Type B pancreatic cell (in vitro differentiated cells): ENCODE measurements at places on chromosomes 5 and 9.

GRCh38 chr5:134130239-134130945 lies 15.9 kb downstream of the TCF7 start:
- H3K27me3 ChIP-seq = no peaks in the 10 kb centered on the region
- H3K4me1 ChIP-seq = peaks cover 9% of the 10 kb centered on the region
- H3K4me3 ChIP-seq = no peak overlapping the region
- H3K27ac ChIP-seq = no peak overlapping the region
- peaks cover 7% of the 10 kb centered on the region for H3K36me3 ChIP-seq

- DNase-seq = no peak
- H3K27me3 ChIP-seq = peaks cover 9% of the 10 kb centered on the region
- no peak overlapping the region for H3K4me3 ChIP-seq
- no peaks in the 10 kb centered on the region for H3K36me3 ChIP-seq
Observed at GRCh38 chr5:71884926-71885325, 165.9 kb downstream of the CARTPT start.

- H3K36me3 ChIP-seq = no peaks in the 10 kb centered on the region
- no peak for DNase-seq
- H3K27ac ChIP-seq = no peak overlapping the region
- peaks cover 6% of the 10 kb centered on the region for H3K4me1 ChIP-seq
- no peak overlapping the region for H3K4me3 ChIP-seq
Observed at GRCh38 chr5:38780945-38781344, 64.9 kb upstream of the OSMR start.

DNA sequence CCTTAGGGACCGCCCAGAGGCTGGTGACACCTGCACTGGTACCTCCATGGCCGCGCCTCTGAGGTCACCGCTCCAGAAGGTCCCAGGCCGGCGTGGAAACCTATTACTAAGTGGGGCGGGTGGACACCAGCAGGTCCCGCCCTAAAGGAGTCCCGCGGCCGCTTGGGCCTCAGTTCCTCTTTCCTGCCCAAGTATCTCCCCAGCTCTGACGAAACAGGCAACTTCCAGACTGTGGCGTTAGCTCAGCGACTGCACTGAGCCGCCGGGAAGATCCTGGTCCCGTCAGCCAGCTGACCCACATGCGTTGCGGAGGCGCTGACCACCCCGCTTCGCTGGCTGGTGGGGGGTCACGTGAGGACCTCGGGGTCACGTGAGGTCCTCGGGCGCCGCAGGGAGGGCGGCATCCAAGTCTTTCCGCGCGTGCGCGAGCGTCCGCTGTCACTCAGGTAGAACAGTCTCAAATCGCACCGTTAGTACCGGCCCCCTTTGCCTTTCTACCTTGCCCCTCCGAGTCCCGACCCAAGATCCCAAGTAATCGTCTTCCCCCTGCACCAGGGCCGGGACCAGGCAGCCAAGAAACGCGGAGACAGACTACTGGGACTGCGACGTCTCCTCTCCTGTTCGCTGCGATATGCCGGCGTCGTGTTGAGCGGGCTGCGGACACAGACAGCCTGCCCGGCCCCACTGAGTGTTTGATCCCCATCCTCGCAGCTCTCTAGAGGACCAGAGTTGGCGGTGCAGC lies 53.7 kb upstream of the KDM4C start:
- peak overlapping the region; percentile 96 for H3K4me3 ChIP-seq
- peak overlapping the region; percentile 91 for H3K27ac ChIP-seq
- H3K36me3 ChIP-seq = no peaks in the 10 kb centered on the region
- H3K27me3 ChIP-seq = peaks cover 6% of the 10 kb centered on the region

GRCh38 chr5:147822686-147823491 lies 8.6 kb downstream of the SPINK1 start:
- H3K36me3 ChIP-seq = no peaks in the 10 kb centered on the region
- H3K4me1 ChIP-seq = no peaks in the 10 kb centered on the region
- H3K4me3 ChIP-seq = no peak overlapping the region
- DNase-seq = no peak

DNA sequence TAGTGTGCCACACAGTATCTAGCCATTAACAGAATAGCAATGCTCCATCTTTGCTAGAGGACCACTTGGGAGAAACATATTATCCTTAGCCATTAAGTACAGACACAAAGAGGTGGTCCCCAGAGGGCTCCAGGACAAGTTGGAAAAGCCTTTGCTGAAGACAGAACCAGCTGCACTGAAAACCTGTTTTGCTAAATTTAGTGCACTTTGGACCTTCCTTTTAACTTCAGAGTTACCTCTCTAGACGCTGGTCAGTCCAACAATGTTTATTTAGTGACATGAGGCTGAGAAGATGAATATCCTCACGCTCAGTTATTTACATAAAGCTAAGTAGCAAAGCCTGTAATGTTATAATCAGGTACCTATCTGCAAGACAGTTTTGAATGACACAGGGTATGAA lies 265.0 kb upstream of the ZNF608 start:
- peaks cover 13% of the 10 kb centered on the region for H3K27me3 ChIP-seq
- no peaks in the 10 kb centered on the region for H3K36me3 ChIP-seq
- H3K27ac ChIP-seq = no peak overlapping the region
- no peak overlapping the region for H3K4me3 ChIP-seq
- H3K4me1 ChIP-seq = peaks cover 33% of the 10 kb centered on the region

- H3K27me3 ChIP-seq = no peaks in the 10 kb centered on the region
- no peak overlapping the region for H3K27ac ChIP-seq
- no peaks in the 10 kb centered on the region for H3K4me1 ChIP-seq
- peaks cover 15% of the 10 kb centered on the region for H3K36me3 ChIP-seq
- H3K4me3 ChIP-seq = no peak overlapping the region
Observed at GRCh38 chr9:3433754-3434153, 92.0 kb downstream of the RFX3 start.

DNA sequence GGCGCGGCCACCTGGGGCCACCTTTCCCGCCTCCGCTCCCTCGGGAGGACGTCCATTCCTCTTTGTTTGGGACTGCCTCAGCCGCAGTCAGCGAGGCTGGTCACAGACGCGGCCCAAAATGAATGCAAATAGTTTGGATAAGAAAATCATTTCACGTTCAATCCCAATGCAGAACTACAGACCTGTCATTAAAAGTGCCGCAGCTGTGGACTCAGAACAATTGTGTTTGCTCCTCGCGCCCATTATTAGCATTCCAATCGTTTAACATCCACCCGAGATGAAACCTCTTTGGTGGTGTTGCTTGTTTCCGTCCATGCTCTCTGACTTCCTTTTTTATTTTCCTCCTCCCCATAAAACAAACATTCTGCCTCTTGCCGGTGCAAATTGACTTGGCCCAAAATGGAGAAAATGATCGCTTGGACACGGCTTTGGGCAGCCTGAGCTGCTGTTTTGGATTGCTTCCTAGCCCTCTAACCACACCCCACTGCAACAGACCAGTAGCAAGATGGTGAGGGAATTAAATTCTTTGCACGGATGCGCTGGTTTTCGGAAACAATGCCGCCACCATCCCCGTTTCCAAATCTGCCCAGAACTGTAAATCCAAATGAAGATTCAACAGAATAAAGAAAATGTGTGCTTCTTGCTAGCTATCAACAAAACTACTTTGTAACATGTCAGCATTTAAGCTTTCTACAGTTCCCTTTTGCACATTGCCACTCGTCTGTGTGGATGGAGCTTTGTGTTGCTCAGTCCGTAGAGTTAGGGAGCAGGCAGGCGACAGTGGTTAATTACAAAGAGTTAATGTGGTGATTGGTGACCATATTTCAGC lies 784 bp downstream of the NLN start:
- H3K27ac ChIP-seq = peak overlapping the region; percentile 91
- no peak for DNase-seq
- no peaks in the 10 kb centered on the region for H3K27me3 ChIP-seq
- H3K4me3 ChIP-seq = peak overlapping the region; percentile 95

GRCh38 chr5:37492778-37493555 lies 113.8 kb downstream of the WDR70 start:
- no peaks in the 10 kb centered on the region for H3K27me3 ChIP-seq
- DNase-seq = no peak
- H3K4me3 ChIP-seq = no peak overlapping the region
- H3K36me3 ChIP-seq = peaks cover 30% of the 10 kb centered on the region

DNA sequence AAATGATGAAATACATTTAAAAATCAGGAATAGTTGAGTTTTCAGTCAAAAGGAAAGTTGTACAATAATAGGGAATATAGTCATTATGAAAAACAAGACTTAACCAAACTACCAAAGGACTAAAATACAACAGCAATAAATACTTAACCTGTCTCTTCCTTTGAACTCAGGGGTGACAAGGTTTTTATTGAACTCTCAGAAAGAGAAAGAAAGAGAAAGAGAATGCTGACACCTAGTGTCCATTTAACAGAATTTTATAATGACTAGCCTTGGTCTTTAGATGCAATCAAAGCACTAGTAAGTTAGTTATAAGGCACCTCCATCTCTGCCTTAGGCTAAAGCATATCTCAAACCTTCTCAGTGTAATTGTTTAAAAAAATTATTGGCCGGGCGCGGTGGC lies 47.5 kb downstream of the UIMC1 start:
- peaks cover 9% of the 10 kb centered on the region for H3K36me3 ChIP-seq
- peak overlapping the region; percentile 81 for H3K27ac ChIP-seq
- no peak for DNase-seq
- H3K4me1 ChIP-seq = peaks cover 5% of the 10 kb centered on the region
- no peak overlapping the region for H3K4me3 ChIP-seq

DNA sequence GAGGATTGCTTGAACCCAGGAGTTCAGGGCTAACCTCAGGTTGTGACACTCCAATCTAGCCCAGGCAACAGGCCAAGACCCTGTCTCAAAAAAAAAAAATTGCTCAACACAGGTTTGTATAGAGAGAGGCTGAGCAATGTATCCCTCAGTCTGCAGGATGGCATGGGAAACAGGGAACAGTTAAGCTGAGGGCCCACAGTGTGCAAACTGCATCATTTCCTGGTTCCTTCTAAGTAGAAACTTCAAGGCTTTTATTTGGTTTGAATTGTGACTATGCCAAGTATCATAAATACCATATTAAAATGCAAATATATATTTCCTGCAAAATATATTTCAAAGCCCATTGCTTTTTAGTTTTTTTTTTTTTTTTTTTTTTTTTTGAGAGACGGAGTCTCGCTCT lies 13.7 kb upstream of the ROPN1L start:
- no peak overlapping the region for H3K27ac ChIP-seq
- H3K4me3 ChIP-seq = no peak overlapping the region
- no peak for DNase-seq
- H3K27me3 ChIP-seq = no peaks in the 10 kb centered on the region
- H3K36me3 ChIP-seq = peaks cover 33% of the 10 kb centered on the region
- no peaks in the 10 kb centered on the region for H3K4me1 ChIP-seq

DNA sequence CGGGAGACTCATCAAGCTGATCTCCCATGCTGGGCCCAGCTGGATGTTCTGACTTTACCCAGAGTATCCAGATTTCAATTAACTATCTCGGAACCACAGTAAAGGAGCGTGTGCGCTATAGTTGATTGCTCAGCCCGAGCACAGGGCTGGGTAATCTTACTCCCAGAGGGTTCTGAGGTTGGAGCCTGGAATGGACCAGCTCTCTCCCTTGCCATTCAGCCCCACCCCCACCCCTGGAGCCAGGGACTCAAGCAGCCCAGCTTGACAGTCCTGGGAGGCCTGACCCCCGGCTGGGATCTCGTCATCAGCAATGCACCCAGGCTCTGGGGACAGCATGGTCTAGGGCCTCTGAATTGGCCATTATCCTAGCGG lies 23.7 kb upstream of the PTGES start:
- H3K36me3 ChIP-seq = no peaks in the 10 kb centered on the region
- no peak overlapping the region for H3K27ac ChIP-seq
- no peaks in the 10 kb centered on the region for H3K27me3 ChIP-seq
- no peak overlapping the region for H3K4me3 ChIP-seq
- peaks cover 15% of the 10 kb centered on the region for H3K4me1 ChIP-seq
- no peak for DNase-seq

DNA sequence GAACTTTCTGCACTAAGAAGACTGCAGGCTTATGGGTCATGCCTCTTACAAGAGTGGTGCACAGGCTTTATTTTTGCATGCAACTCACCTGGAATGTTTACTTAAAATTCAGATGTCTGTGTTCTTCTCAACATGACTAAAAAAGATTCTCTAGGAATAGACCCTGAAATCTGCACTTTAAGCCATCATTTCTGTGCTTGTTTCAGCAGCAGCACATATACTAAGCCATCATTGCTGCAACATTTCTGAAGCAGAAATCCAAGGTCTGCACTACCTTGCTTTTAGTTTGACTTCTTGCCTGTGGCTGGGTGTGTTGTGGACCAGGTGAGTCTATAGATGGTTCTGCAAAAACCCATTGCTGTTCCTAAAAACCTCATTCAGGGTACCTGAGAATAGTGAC lies 156.8 kb downstream of the CEP120 start:
- H3K4me3 ChIP-seq = no peak overlapping the region
- DNase-seq = no peak
- no peaks in the 10 kb centered on the region for H3K36me3 ChIP-seq
- H3K27ac ChIP-seq = no peak overlapping the region
- peaks cover 3% of the 10 kb centered on the region for H3K27me3 ChIP-seq

DNA sequence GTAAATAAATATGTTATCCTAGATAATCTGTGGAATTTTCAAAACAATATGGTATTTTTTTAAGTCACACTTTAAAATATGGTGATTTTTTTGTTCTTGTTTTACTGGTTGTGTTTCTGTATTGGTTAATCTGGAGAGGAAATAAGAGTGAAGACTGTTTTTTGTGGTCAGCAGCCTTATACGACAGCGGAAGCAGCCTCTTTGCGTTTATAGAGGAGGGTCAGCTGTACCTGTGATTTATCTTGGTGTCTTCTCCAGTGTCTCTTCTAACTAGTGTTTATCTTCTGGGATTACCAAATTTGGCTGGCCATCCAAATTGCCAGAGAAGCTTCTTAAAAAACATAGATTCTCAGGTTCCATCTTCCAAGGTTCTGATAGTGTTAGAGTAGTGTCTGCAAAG lies 58.7 kb downstream of the ICE1 start:
- no peaks in the 10 kb centered on the region for H3K27me3 ChIP-seq
- H3K36me3 ChIP-seq = peaks cover 31% of the 10 kb centered on the region
- no peak overlapping the region for H3K4me3 ChIP-seq
- no peak for DNase-seq

DNA sequence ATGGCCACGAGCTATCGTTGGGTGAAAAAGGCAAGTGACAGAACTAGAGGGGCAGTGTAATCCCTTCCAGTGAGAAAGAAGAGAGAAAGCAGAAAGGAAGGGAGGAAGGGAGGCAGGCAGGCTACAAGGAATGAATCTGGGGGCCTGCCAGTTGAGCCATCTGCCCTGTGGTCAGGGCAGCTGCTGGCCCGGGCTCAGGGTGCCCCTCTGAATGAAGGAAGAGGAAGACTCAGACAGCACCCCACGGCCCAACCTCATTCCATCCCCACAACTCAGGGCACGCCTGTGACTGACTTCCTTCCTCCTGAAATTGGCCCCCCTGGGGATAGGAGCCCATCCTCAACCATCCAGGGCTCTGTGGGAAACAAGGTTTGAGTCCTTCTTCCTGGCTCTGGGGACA lies 20.3 kb upstream of the FLT4 start:
- H3K27ac ChIP-seq = no peak overlapping the region
- no peaks in the 10 kb centered on the region for H3K36me3 ChIP-seq
- H3K4me1 ChIP-seq = peaks cover 3% of the 10 kb centered on the region
- DNase-seq = no peak
- no peak overlapping the region for H3K4me3 ChIP-seq

- peaks cover 14% of the 10 kb centered on the region for H3K4me1 ChIP-seq
- H3K36me3 ChIP-seq = peaks cover 7% of the 10 kb centered on the region
- peaks cover 3% of the 10 kb centered on the region for H3K27me3 ChIP-seq
- peak overlapping the region; percentile 28 for H3K27ac ChIP-seq
- H3K4me3 ChIP-seq = peak overlapping the region; percentile 18
Observed at GRCh38 chr5:107342371-107342770, 328.4 kb downstream of the EFNA5 start.

GRCh38 chr5:110884005-110884404 lies 145.2 kb downstream of the SLC25A46 start:
- no peak overlapping the region for H3K27ac ChIP-seq
- H3K36me3 ChIP-seq = no peaks in the 10 kb centered on the region
- no peak overlapping the region for H3K4me3 ChIP-seq
- H3K4me1 ChIP-seq = no peaks in the 10 kb centered on the region
